SIG-M5 (cell line): ENCODE measurements at places on chromosomes 1 and 21.

DNA sequence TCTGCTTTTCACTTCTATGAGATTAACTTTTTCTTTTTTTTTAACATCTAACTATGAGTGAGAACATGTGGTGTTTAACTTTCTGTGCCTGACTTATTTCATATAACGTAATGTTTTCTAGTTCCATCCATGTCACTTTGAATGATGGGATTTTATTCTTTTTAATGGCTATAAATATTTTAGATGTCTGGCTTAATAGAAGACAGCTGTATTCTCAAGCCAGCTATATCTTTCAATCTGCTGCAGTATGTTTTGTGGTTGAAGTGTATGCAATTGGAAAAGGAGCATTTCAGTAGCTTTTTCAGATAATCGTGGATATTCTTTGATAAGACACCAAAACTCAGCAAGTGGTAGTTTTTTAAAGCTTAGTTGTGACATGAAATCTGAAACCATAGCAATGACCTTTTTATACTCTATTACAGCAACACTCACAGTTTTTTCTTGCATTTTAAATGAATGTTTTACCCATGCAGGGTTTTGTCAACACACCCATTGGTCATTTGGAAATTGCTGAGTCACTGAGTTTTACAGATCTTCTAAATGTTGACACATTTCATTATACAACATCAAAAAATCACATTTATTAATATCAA, 5.7 kb upstream of the SVBP start:
- DNase-seq, result no peak

DNA sequence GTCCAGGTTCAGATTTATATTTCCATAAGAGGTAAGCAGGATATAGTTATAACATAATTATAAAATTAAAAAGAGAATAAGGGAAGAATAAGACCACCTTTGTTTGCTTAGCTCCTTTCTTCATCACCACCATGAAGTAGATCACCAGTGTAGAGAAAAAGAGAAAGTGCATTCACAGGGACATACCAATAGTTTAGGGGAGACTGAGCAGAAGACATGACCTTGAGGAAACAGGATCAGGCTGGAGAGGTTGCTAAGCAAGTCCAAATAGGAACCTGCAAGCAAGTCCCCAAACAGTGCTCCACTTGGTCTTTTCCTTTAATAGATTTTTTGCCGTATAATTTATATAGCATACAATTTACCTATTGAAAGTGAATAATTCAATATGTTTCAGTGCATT, 63.0 kb downstream of the KCNT2 start:
- DNase-seq, result no peak

DNA sequence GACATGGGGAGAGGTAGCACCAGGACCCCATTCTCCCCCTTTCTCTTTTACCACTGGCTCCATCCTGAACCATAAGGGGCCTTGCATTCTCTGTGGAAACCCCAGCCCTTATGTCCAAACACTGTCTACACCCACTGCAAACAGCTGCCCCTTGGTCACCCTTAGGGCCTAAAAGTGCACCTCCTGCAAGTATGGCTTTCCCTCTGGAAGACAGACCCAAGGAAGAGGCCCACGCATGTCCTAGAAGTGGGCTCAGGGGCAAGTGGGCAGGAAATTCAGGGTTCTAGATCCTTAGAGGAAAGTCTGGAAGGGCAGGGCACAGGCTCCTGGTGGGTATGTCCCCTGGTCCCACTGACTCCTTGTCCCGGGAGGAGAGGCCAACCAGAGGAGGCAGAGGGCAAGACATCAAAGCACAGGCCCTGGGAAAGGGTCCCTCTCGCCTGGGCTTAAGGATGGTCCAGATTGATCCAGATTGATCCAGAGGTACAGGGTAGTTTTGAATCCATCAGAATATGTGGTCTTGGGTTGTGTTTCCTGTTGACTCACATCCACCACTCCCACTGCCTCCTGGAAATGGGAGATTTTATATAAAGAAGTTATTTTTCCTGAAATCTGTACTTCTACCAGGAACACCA, 150.9 kb downstream of the GRIK3 start:
- no peak for DNase-seq

GRCh38 chr21:42439284-42440186, 35.8 kb downstream of the UBASH3A start:
- no peak for DNase-seq

- no peak for DNase-seq
These were observed 20.5 kb downstream of the RCSD1 start for GRCh38 chr1:167650269-167651160.

GRCh38 chr1:87113313-87113712, 198.9 kb downstream of the HS2ST1 start:
- DNase-seq, result no peak

DNA sequence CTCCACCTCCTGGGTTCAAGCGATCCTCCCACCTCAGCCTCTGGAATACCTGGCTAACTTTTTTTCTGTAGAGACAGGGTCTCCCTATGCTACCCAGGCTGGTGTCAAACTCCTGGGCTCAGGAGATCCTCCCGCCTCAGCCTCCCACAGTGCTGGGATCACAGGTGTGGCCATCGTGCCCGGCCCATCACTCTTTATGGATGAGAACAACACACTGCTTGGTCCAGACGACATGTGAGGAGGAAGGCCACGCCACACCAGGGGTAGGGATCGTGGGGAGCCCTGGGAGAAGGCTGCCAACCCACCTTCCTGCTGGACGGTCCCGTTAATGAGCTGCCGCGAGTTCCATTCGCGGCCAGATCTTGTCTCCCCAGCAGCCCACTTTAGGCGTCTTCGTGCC, 5.0 kb upstream of the GABRD start:
- no peak for DNase-seq

GRCh38 chr1:18564676-18565075, 66.0 kb upstream of the PAX7 start:
- DNase-seq, result no peak
